ENCODE measurements at places on chromosomes 6 and 20.

DNA sequence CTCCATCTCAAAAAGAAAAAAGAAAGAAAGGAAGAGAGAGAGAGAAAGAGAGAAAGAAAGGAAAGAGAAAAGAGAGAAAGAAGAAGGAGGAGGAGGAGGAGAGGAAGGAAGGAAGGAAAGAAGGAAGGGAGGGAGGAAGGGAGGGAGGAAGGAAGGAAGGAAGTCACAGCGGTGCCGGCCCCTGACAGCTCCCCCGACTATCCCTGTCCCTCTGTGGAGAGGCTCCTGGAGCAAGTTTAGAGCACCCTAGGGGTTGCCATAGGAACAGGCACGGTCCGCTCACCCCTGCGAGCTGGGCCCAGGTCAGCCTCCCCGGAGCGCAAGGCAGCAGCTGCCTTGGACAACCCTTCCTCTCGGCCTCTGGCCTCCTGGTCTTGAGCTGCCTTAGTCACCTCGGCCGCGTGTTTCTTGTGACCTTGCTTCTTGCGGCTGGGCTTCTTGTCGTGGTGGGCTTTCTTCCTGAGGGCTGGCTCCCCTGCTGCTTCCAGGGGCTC, 6.8 kb downstream of the BNIP5 start:
- peak; percentile 50 for DNase-seq

GRCh38 chr6:154606457-154606856, 96.0 kb upstream of the CNKSR3 start:
- no peak for DNase-seq

- no peak for DNase-seq
Observed at GRCh38 chr6:82078286-82078908, 169.1 kb downstream of the IBTK start.

DNA sequence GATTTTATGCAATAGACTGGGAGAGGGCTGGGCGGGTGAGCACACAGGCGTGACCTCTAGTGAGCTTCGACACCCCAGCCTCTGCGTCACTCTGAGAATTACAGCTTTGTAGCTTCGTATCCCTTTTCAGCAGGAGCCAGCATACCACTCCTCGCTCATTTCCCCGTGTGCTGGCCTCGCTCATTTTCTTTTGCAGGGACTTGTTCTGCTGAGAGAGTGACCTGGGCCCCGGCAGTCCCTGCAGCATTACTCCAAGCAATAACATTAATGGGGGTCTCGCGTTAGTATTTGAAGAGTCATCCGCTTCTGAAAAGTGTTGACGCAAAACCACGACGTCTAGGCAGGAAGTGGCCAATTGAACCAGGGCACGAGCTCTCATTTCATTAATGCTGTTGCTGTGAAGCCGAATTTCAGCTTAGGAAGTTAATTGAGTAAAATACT, 193.7 kb downstream of the QKI start:
- no peak for DNase-seq

- DNase-seq: no peak
Observed at GRCh38 chr20:47093320-47093966, 198.8 kb downstream of the EYA2 start.

Measured in NCI-H526 (cell line).